ENCODE measurements at places on chromosomes 13 and 19. TPM values are rescaled to one million over a fixed set of nuclear protein-coding genes. Genes with fewer than 3 reads are reported as not detected.

DNA sequence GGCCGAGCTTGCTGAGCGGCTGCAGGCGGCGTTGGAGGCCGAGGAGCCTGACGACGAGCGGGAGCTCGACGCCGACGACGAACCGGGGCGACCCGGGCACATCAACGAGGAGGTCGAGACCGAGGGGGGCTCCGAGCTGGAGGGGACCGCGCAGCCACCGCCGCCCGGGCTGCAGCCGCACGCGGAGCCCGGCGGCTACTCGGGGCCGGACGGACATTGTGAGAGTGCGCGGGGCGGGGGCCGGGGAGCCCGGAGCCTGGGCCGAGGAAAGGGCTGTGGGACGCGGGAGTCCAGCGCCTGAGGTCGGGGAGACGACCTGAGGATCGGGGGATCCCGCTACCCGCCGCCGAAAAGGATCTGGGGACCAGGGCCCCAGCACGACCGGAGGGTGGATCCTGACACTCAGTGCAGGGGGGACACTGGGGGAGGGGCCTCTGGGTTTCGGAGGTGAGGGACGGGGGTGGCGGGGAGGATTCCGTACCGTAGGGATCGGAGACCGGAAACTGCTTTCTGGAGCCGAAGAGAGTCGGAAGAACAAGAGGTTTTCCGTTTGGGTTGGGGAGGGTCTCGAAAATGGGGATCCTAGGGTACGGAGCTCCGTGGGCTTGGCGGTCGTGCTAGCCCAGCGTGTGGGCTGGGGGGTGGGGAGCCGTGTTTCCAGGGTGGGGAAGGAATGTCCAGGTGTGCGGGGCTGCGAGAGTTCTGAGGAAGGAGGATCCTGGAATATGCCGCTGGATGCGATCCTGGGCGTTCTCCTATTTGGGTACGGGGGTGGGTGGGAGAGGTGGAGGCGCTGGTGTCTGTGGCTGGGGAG, 616 bp downstream of the HNRNPUL1 start:
- no peak for DNase-seq

The TJP3 gene
- total RNA-seq, result 20.0 TPM

GRCh38 chr13:109357751-109358471, 428.5 kb downstream of the IRS2 start:
- DNase-seq, result no peak

DNA sequence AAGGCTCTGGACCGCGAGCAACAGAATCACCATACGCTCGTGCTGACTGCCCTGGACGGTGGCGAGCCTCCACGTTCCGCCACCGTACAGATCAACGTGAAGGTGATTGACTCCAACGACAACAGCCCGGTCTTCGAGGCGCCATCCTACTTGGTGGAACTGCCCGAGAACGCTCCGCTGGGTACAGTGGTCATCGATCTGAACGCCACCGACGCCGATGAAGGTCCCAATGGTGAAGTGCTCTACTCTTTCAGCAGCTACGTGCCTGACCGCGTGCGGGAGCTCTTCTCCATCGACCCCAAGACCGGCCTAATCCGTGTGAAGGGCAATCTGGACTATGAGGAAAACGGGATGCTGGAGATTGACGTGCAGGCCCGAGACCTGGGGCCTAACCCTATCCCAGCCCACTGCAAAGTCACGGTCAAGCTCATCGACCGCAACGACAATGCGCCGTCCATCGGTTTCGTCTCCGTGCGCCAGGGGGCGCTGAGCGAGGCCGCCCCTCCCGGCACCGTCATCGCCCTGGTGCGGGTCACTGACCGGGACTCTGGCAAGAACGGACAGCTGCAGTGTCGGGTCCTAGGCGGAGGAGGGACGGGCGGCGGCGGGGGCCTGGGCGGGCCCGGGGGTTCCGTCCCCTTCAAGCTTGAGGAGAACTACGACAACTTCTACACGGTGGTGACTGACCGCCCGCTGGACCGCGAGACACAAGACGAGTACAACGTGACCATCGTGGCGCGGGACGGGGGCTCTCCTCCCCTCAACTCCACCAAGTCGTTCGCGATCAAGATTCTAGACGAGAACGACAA, 1.8 kb downstream of the PCDH17 start:
- DNase-seq, result peak; percentile 22

- no peak for DNase-seq
These were observed 2.3 kb downstream of the DHRS12 start for GRCh38 chr13:51801631-51802099.

The ZNF480 gene
- 18.0 TPM for total RNA-seq

- no peak for DNase-seq
These were observed 41.1 kb upstream of the MRI1 start for GRCh38 chr19:13723206-13723605.

DNA sequence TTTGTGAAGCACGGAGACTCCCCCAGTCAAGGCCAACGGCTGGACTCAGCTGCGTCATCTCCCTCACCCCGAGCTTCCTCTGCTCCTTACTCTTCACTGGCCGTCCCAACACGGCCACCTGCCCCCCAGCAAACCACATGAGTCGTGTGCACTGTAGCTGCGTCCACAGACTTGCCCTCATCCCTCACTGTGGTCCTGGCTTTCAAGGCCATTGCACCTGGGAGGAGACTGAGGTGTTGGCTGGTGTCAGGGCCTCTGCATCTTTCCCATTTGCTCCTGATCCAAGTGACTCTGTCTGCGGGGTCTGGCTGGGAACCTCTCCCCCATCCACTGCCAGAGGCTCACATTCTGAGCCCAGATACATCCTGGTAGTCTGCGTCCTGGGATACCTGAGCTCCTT, 11.5 kb downstream of the PLPP2 start:
- no peak for DNase-seq

The ZNF135 gene
- 12.5 TPM for total RNA-seq

The TIMM50 gene
- total RNA-seq, result 70.7 TPM

The PLVAP gene
- 0.94 TPM for total RNA-seq

DNA sequence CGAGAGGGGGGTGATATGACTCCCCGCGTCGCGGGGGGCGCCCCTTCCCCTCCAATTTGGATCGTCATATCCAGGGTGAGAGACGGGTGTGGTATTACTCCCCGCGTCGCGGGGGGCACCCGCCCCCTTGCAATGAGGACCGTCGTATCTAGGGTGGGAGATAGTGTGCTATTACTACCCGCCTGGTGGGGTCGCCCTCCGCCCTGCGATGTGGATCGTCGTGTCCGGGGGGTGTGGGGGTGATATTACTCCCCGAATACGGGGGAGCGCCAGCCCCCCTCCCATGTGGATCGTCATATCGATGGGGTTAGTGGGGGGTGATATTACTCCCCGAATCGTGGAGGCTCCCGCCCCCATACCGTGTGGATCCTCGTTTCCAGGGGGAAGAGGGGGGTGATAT, 29.2 kb upstream of the RGCC start:
- no peak for DNase-seq

GRCh38 chr13:66357463-66357862, 872.7 kb downstream of the PCDH9 start:
- DNase-seq, result no peak

The XAB2 gene
- 46.6 TPM for total RNA-seq

The ADAMTSL5 gene
- 4.6 TPM for total RNA-seq

The KHSRP gene
- 384 TPM for total RNA-seq

The GPC6 gene
- 112 TPM for total RNA-seq

The ZNF534 gene
- total RNA-seq, result not detected

GRCh38 chr19:8500158-8500557, 2.3 kb downstream of the PRAM1 start:
- no peak for DNase-seq

- no peak for DNase-seq
These were observed 8.4 kb downstream of the B3GNT3 start for GRCh38 chr19:17803264-17803896.
